Epithelial cell of proximal tubule (primary cell): ENCODE measurements at places on chromosomes 3 and 15. TPM values are rescaled to one million over a fixed set of nuclear protein-coding genes. Genes with fewer than 3 reads are reported as not detected.
A peak's percentile ranks its signal among the peaks of the same experiment; 100 is the strongest.

- no peak for DNase-seq
These were observed 3.1 kb downstream of the NSUN3 start for GRCh38 chr3:94065819-94066480.

DNA sequence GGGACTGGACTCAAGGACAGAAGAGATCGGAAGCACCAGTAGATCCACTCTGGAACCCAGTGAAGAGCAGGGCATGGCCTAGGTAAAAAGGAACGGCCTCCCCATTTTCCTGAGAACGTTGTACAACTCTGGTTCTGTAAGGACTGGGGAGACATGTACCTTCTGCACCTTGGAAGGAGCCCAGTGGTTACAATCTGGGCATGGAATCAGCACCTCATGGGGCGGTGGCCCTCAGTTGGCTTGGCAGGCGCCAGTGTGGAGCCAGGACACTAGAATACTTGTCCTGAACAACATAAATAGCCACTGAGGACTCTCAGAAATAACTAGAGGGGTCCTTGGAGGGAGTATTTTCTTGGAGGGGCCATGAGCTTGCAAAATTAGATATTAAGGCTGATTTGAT is 25.6 kb downstream of the EAF1 start:
- DNase-seq, result no peak

- DNase-seq, result no peak
These were observed 2.2 kb downstream of the GPR149 start for GRCh38 chr3:154427685-154428285.

MUC4 gene
- 0.52 and 0.72 TPM in 2 replicates for total RNA-seq

DNA sequence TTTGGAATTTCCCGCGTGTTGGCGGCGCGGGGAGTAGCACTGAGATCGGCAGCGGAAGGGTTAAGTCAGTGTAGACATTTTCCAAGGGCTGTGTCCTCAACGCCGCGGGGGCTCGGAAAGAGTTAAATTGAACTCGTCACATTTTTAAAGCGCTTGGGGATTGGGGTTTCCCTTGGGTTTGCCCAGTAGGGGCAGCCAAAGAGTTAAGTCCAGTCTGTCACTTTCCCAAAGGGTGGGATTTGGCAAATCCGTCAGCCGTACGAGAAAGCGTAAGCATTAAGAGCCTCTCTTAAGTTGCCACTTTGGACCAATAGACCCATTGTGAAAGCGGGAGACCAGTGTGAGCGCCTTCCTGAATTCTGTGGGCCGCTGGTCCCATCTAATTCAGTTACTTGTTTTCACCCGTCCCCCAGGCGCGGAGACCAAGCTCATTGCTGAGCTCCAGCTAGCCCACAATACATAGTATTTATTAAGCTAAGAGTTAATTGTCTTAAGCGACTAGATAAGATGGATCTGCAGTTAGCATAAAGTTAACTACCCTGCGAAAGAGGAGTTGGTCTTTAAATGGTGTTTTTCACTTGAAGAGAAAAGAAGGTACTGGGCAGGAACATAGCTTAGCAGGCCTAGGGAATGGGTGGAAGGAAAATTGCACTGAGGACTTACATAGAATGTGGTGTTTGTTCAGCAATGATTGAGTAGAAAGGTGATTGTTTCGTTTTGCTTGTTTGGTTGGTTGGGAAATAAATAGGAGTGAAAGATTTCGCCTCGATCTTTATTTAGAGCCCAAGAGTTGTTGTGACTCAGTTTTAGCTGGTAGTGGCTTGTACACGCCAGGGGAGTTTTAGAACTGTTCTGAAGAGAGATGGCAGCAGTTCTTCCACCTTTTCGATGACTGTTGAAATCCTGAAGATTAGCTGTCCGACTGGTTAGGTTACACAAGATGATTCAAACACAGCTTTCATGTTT is 932 bp downstream of the ARL8B start:
- DNase-seq, result peak; percentile 68

DNA sequence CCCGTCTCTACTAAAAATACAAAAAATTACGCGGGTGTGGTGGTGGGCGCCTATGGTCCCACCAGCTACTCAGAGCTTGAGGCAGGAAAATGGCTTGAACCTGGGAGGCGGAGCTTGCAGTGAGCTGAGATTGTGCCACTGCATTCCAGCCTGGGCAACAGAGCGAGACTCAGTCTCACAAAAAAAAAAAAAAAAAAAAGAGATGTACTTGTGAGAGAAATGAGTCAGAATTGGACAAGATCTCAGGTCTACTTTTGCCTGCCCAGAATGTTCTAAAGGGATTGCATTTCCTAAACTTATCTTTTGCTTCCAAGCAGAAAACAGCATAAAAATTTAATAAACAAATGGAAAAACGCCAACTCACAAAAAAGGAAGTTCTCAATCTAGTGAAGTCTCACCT is 167.5 kb downstream of the NR2F2 start:
- DNase-seq, result peak; percentile 37

ISG20 gene
- 7.6 and 17.3 TPM in 2 replicates for total RNA-seq

GRCh38 chr15:56980473-56980872 is 62.0 kb downstream of the TCF12 start:
- DNase-seq, result no peak

- DNase-seq, result no peak
These were observed 39.4 kb downstream of the KAT2B start for GRCh38 chr3:20079621-20080020.

TPM1 gene
- total RNA-seq, result 887 and 925 TPM in 2 replicates

DNA sequence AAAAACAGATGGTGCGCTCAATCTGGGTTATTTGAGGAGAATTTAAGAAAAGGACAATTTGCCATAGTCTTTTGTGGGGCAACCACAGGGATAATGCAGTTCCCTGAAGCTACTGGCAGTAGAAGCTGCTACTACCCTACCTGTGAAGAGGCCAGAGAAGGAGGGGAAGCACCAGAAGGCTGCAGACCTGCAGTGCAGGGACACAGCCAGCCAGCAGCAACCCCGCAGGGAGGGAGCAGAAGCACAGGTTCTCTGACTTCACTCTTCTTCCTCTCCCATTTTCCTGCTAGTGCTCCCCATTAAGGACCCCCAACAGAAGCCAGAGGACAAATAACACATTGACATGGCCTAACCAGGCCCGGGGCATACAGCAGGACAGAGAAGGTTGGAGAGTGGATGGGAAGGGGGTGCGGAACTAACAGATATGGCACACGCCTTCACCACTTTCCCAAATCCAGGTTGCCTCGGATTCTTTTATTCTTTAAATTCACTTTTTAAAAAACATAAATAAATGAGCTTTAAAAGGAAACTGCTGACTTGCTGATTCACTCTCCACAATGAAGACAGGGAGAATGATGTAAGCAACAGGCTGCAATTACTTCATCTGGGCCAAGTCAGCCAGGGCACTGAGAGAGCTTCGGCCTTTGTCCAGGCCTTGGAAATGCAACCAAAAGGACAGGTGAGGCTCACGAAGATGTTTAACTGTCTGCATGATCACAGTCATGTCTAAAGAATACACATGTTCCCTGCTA is 30.1 kb downstream of the POPDC2 start:
- no peak for DNase-seq

- no peak for DNase-seq
These were observed 152.6 kb downstream of the GREM1 start for GRCh38 chr15:32870240-32871033.

SATB1 gene
- 1.3 and 2.0 TPM in 2 replicates for total RNA-seq

CYP1A2 gene
- total RNA-seq, result not detected in 2 replicates

DNA sequence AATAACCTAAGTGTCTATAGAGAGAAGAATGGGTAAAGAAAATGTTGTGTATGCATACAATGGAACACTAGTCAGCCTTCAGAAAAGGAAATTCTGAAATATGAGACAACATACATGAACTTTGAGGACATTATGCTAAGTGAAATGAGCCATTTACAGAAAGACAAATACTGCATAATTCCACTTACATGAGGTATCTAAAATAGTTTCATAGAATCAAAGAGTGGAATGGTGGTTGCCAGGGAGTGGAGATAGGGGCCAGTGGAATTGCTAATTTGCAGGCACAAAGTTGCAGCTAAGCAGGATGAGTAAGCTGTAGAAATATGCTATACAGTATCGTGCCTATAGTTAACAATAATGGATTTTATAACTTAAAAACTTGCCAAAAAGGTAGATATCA is 779.6 kb upstream of the ARPP21 start:
- DNase-seq, result no peak

GPR160 gene
- 11.0 and 23.9 TPM in 2 replicates for total RNA-seq

- DNase-seq, result no peak
These were observed 8.3 kb upstream of the EPHA3 start for GRCh38 chr3:89098964-89099585.

DNA sequence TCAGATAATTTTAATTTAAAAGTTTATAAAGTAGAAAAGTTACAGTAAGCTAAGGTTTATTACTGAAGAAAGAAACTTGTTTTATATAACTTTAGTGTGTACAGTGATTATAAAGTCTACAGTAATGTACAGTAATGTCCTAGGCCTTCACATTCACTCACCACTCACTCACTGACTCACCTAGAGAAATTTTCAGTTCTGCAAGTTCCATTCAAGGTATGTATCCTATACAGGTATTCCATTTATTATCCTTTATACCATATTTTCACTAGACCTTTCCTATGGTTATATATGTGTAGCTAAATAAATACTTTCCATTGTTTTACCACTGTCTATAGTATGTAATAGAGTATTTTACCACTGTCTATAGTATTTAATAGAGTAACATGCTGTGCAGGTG is 33.2 kb upstream of the MME start:
- no peak for DNase-seq

DNA sequence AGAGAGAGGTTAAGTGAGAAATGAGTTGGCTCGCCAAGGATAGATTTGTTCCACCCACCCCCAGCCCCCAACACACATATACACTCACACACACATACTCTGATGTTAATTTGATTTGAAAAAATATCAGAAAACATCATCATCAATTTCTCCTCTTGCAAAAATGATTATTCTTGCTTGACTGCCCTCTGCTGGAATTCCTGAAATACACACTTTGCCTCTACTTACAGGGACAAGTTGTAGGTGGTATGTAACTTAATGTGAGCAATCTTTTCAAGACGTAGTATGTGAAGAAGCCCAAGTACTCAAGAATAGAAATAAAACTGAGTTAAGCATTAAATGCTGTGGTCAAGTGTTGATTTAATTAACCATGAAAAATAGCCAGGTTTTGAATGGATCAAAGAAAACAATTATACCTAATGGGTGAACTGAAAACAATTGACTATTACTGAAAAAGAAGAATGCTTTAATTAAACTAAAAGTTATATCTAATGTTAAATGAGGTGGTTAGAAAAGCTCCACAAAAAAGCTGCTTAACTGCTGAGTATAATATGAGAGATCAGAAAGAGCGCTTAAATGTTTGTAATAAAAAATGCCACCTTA is 46.6 kb upstream of the MDFIC2 start:
- peak; percentile 10 for DNase-seq

OXTR gene
- 5.9 and 8.4 TPM in 2 replicates for total RNA-seq

CCR9 gene
- 0.17 TPM in 1 of 2 replicates, not detected in the other for total RNA-seq

GRCh38 chr15:59296181-59296617 is 76.5 kb downstream of the MYO1E start:
- peak; percentile 88 for DNase-seq

RABL3 gene
- total RNA-seq, result 8.8 and 14.5 TPM in 2 replicates

POLQ gene
- 6.9 and 9.2 TPM in 2 replicates for total RNA-seq

MAP1A gene
- total RNA-seq, result 0.72 and 1.7 TPM in 2 replicates

CASR gene
- total RNA-seq, result 0.06 TPM in 1 of 2 replicates, not detected in the other

ALS2CL gene
- total RNA-seq, result 9.0 and 17.8 TPM in 2 replicates

- no peak for DNase-seq
These were observed 28.8 kb upstream of the TMEM115 start for GRCh38 chr3:50388016-50388719.

- DNase-seq, result no peak
These were observed 324.6 kb downstream of the UACA start for GRCh38 chr15:70438776-70439175.

- DNase-seq, result no peak
These were observed 427.5 kb upstream of the ALCAM start for GRCh38 chr3:104939196-104939595.

DNA sequence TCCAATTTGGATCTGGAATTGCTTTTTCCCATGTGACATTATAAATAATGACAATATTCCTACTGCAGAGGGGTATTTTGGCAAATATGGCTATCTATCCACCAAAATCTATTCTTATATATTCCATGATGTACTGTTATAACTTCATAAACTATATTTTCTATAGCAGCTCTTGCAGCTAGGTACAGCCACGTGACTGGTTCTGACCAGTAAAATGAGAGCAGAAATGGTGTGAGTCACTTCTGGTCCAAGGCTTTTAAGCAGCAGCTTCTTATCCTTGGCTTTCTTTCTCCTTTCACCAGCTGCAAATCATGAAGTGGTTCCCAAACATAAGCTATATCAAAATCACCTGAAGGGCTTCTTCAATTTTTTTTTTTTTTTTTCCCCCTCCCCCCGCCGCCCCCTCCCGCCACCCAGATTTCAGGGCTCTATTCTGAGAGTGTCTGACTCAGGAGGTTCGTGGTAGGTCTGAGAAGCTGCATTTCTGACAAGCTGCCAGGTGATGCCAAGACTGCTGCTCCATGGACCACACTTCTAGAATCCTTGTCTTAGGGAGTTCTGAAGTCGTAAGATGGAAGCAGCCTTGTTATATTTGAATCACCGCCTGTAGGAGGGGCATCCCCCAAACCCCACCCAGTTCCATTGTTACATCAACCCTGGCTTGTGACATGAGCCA is 357.5 kb downstream of the CHST2 start:
- DNase-seq, result no peak
